ENCODE measurements at places on chromosomes 2 and 18.
A peak's percentile ranks its signal among the peaks of the same experiment; 100 is the strongest.

DNA sequence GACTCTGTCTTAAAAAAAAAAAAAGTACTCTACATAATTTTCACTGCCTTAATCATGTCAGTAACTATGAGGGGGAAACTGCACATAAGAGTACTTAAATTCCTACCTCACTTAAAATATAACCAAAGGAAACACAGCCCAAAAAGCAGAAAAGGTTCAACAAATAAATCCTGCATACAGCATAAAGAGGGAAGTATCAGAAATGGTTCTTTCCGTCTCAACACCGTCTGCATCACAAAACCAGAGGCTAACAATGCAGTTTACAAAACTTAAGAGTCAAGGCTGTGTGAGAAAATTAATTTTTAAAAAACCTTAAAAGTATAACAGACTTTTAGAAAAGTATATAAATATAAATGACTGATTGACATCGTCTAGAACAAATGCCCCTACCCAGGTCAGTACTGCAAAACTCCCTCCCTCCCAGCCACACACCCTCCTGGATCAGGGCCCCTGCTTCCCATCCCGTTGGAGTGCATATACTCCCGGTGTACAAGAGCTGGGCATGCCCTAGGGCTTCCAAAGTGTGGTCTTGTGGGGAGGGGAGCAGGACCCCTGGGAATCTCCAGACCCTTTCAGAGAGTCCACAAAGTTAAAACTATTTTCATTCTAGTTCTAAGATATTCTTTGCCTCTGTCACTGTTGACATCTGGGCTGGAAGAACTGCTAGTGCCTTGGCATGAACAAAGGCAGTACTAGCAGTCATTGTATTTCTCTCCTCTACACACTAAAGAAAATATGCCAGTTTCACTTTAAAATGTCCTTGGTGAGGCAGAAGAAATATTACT is 67.0 kb upstream of the SERTAD2 start:
- DNase-seq, result no peak

- DNase-seq, result no peak
Observed at GRCh38 chr18:22109535-22109934, 59.9 kb upstream of the GATA6 start.

GRCh38 chr2:225010804-225011203 is 31.5 kb downstream of the DOCK10 start:
- DNase-seq, result no peak

GRCh38 chr2:73284296-73285158 is at the start of gene FBXO41:
Gene FBXO41, minus strand, starts transcription at chr2:73284478. Its CDS starts 14,848 bp downstream, at chr2:73269630.
- DNase-seq, result peak; percentile 53

GRCh38 chr2:18506883-18507509 is 53.5 kb downstream of the RDH14 start:
- no peak for DNase-seq

- DNase-seq, result peak; percentile 13
Observed at GRCh38 chr2:182240862-182241371, 185.9 kb downstream of the PDE1A start.

DNA sequence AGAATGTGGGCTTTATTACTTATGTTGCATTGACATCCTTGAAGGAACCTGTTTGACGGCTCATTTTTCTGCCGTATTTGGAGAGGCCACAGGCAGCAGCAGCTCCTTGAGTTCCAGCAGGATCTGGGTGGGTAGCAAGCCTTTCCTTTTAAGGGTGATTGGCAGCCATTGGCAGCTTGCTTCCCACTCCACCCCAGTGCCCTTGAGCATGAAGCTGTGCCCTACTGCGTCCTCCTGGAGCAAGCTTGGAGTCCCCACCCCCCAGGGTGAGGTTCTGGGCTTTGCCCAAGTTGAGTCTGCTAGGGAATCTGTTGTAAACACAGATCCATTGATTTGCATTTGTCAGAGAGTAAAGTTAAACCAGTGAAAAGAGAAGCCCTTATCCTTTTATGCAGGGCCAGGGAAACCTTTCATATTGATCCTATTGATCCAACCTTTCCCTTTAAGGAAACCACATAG is 9.2 kb downstream of the ONECUT2 start:
- DNase-seq, result no peak

DNA sequence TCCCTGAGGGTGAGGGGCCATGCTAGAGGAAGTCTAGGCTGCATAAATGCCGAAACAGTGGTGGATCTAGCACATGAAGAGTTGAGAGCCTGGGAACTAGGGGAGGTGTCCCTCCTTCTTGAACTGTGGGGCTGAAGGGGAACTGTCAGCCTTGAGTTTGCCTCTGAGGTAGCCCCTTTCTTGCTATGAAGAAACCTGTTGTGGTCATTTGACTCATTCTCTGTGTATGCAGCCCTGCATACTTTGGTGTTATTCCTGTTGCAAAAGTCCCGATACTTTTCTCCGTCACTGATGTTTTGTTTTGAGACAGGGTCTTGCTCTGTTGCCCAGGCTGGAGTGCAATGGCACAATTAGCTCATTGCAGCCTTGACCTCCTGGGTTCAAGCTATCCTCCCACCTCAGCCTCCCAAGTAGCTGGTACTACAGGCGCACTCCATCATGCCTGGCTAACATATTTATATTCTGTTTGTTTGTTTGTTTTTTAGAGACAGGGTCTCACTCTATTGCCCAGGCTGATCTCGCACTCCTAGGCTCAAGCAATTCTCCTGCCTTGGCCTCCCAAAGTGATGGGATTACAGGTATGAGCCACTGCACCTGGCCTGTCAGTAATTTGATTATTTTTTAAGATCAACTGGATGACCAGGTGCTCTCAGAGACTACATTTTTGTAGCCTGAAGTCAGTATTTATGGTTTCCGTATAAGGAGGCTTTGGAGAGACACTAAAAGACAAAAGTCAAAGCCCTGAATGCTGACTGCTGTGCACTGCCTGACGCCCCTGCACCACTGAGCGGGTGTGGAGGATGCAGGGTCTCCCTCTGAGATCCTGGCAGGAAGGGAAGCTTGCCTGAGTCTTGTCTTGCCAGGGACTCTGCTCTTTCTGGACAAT is 126.0 kb upstream of the MSH6 start:
- DNase-seq, result no peak
